ENCODE measurements at places on chromosomes 16 and 17.

GRCh38 chr17:31488264-31488981 is 96.9 kb downstream of the RAB11FIP4 start:
- DNase-seq, result no peak

DNA sequence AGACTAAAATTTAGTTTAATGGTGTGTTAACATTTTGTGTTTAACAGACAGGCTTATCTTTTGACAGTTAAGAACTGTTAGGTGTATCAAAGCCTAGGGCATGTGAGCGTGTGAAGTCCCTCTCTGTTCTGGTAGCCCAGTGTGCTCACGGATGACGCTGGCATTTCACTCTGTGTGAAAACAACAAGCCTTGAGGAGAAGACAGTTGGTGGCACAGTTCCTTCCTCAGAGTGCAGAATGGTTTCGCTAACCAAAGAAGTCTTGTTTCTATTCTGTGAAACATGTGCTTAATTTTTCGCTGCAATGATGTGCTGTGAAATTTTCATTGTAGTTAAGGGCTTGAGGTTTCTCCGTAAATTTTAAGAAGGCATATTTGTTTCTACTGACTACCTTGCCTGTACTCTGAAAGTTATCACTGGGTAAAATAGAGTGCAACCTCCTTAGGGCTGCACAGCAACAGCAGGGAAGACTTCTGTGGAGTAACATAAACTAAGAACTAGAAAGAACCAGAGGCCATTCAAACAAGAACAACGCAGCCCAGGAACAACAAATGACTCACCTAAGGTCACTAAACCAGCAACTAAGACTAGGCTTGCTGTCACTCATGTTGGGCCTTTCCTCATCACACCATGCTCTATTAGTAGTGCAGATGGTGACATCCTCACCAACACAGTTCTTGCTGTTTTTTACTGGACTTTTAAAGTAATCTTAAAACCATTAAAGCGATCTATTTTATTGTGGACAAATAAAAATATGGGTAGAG is 33.4 kb downstream of the BRD7 start:
- no peak for DNase-seq

- DNase-seq, result no peak
These were observed 34.5 kb upstream of the GPRC5B start for GRCh38 chr16:19919142-19919541.

DNA sequence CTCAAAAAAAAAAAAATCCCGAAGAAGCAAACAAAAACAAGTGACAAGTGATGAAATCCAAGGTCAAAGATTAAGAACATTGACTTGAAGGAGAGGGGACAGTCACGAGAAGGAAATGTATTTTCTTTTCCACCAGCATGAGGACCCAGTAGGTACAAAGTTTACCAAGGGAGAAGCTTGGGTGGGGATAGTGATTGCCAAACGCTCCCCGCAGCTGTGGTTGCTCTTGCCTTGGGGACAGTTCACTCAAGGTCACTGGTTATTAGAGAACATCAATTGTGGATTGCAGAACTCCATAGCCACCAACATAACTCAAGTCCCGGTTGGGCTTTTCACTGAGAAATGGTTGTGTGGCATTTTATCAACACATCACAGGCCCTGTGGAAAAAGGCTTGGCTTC is 27.0 kb downstream of the RSL1D1 start:
- DNase-seq, result no peak

DNA sequence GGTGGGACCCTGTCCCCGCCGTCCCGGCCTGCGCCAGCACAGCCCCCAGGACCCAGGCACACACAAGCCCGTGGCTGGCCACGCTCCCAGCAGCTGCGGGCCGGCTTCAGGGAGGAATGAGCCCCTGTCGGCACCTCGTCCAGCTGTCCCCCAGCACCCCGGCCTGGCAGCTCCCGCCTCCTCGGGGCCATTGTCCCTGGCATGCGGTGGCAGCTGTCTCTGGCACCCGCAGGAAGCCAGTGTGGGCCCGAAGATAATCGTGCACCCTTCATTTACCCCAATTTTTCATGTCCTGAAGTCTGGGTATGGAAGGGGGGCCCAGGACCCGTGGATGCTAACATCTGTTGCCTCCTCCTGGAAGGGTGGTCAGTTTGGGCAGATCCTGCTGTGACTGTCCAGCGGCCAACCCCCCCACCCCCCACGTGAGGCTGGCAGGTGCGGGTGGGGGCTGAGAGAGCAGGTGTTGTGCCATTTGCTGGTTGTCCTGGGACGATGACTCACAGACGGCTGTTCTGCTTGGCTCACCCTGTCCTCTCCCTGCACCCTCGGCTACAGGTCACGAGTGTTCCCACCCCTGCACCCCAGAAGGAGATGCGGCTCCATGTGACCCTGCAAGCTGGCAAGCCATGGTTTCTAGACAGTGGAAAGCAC is 4.0 kb upstream of the LMF1 start:
- DNase-seq, result no peak

DNA sequence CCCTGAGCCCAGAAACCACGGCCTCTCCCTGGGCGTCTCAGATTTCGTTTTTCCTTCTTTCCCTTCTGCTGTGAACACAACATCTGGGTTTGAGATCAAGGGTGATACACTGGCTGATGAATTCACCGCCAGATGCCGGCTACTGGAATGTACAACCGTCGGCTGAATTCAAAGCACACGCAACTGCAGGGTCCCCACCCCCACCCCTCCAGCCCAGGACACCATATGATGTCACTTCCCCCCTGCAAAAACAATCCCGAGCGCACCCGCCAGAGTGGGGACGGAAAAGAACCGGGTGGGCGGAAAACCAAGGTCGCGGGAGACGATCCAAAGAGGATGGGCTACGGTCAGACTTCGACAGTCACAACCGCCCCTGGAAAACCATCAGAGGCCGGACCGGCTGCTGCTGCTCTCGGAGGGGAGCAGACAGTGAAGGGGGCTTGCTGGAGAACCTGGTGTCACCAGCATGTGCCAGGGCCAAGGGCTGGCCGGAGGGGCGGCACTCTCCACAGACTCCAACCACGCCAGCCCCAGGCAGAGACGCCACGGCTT is 23.3 kb downstream of the CEP295NL start:
- peak; percentile 69 for DNase-seq

DNA sequence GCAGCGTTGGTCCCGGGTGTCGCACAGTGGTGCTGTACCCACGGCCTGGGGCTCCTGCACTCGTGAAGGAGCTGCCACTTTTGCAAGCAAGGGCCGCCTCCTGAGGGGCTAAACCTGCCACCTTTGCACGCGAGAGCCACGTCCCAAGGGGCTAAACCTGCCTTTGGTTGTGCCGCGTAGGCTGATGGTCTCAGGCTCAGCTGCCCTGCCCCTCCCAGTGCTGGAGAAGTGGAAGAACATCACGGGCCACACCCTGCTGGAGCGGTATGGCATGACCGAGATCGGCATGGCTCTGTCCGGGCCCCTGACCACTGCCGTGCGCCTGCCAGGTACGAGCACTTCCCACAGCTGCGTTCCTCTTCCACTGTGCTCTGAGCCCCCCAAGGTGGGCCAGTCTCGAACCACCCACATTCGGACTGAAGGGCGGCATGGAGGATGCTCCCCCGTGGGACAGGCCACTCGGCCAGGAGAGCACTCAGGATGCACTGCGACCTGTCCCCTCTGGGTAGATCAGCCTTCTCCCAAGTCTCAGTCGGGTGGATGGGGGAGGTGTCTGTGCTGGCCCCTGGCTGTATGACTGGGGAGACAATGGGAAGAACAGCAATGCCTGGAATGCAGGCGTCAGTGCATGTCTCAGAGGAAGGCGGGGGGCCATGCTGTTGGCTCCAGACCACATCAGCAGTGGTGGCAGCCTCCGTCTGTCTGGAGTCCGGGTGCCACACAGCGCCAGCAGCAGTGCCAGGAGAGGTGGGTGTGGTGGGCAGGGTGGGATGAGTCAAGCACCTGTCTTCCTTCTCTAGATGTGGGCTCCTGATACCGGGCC is 20.7 kb downstream of the ACSF3 start:
- no peak for DNase-seq

- peak; percentile 5 for DNase-seq
These were observed 31.4 kb upstream of the PMFBP1 start for GRCh38 chr16:72203401-72203800.
